RCC 7860 (cell line): ENCODE measurements at places on chromosomes 3 and 15.

DNA sequence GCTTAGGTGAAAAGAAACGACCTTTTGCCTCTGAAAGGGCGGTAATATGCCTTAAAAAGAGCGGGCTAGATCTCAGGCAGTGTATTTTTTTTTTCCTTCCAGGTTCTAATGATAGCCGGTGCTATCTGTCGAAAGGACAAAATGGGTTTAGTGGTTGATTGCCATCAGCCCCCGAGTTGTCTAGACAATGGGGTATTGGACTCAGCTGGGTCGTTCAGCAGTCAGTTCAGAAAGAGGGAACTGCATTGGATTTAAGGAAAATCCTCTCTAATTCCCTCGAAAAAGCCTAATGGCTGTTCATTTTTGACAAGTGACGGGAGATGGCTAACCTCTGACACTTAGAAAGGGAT is 728 bp downstream of the EIF2B5 start:
- no peak for DNase-seq

- DNase-seq: peak; percentile 68
Observed at GRCh38 chr15:84082739-84083138, 152.8 kb upstream of the GOLGA6L4 start.

GRCh38 chr3:42826141-42826540 is 16.9 kb downstream of the ACKR2 start:
- no peak for DNase-seq

DNA sequence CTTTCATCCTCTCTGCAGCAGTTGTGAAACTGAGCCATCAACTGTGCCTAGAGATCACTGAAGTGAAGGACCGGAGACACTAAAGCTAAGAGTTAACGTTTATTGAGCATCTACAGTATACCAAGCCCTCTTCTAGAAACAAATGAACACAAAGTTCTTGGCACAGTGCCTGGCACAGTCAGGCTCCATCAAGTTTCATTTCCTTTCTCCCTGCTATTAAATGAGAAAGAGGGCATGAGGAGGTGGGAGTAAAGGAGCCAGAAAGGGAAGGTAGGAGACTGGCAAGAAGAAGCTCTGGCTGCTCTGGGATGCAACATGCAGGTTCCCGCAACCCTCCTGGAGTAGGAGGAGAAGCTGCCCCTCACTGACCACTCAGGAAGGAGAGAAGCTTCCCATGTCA is 30.6 kb downstream of the CYP19A1 start:
- no peak for DNase-seq

DNA sequence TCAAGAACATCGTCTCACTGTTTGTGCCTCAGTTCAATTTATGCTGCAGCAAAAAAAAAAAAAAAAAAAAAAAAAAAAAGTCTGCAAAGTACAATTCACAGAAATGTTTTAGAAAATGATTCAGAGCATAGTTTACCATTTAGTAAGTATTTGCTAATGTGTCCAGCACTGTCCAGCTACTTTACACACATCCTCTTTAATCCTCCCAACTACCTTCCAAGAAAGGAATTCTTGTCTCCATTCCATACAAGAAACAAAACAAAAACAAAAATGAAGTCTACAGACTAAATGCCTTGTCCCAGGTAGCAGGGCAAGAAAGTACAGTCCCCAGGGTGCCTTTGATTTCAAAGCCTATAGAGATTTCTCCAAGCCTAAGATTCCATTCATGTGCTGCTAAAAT is 38.9 kb upstream of the SNTN start:
- DNase-seq: no peak

- DNase-seq: no peak
Observed at GRCh38 chr3:188209034-188209433, 55.1 kb downstream of the LPP start.

DNA sequence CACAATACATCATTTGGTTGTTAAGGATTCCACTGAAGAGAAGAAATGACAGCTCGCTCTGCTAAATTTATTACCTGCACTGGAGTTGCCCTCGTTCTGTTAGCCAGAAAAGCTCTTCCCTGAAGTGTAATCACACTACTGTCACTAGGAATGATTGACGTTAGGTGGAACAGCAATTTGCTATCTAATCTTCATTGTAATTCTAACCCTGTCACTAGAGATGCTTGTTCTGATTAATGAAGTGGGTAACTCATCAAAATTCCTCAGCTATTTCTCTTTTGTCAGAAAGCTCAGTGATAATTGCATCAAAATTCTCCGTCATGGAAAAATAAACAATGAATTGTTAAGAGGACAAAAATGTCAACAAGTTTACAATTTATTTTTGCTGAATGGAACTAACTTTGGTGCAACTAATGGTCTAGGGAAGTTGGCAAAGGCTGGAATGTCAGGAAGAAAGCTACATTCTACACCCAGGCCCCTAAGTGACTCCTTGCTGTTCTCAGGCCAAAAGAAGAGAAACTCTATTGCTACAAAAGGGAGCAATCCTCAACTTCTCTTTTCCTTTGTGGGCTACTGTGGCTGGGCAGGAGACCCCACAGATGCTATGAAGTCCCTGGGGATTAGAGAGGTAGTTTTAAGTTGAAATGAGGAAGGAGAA is 34.1 kb downstream of the CCDC191 start:
- no peak for DNase-seq
